ENCODE measurements at places on chromosomes 6 and 20. TPM values are rescaled to one million over a fixed set of nuclear protein-coding genes. Genes with fewer than 3 reads are reported as not detected.

- H3K27ac ChIP-seq: no peak overlapping the region
- no peaks in the 10 kb centered on the region for H3K36me3 ChIP-seq
- H3K27me3 ChIP-seq: peaks cover 2% of the 10 kb centered on the region
- no peaks in the 10 kb centered on the region for H3K4me1 ChIP-seq
Measured at GRCh38 chr6:136077834-136078576, 172.1 kb downstream of the MTFR2 start.

DNA sequence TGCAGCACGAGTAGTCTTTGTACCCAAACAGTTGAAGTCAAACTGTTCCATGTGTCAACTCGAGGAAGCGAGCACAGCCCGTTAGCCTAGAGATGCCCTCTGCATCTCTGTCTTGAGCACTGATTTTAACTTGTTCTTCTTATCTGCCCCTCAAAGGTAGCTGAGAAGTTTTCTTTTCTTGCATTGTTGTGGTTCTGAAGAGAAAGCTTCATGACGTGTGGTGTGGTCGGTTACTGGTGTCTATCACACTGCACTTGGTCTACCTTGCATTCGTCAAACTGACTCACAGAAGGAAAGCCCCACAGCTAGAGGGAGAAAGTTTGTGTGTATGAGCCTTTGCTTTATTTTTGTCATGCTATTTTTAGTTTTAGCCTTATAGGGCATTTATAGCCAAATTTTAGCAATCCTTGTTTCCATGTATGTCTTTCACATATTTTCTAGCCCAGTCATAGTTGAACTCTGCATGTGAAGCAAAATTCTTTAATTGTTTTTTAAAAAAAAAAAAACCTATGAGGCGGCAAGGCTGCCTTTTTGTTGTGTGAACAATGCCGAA, 115.1 kb downstream of the JAG1 start:
- H3K4me3 ChIP-seq: peak overlapping the region; percentile 7
- peaks cover 18% of the 10 kb centered on the region for H3K4me1 ChIP-seq
- peak overlapping the region; percentile 58 for H3K27ac ChIP-seq

DNA sequence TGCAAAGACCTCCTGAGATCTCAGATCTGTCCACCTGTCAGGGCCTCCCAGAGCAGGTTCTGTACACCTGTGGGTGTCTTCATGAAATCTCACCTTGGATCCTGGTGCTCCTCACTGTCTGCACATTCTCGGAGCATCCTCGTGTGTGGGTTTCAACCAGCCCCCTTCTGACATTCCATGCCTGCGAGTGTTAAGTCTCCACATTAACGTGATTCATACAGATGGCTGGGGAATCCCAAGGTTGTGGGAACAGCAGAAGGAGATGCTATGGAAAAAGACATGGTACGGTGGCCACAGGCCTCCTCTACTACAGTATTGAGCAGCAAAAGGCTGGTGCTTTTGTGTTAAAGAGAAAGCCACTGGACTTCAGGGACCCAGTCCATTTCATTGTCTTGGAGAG, 556.5 kb downstream of the DHX35 start:
- H3K27me3 ChIP-seq: peaks cover 7% of the 10 kb centered on the region
- H3K4me3 ChIP-seq: no peak overlapping the region
- no peaks in the 10 kb centered on the region for H3K4me1 ChIP-seq

DNA sequence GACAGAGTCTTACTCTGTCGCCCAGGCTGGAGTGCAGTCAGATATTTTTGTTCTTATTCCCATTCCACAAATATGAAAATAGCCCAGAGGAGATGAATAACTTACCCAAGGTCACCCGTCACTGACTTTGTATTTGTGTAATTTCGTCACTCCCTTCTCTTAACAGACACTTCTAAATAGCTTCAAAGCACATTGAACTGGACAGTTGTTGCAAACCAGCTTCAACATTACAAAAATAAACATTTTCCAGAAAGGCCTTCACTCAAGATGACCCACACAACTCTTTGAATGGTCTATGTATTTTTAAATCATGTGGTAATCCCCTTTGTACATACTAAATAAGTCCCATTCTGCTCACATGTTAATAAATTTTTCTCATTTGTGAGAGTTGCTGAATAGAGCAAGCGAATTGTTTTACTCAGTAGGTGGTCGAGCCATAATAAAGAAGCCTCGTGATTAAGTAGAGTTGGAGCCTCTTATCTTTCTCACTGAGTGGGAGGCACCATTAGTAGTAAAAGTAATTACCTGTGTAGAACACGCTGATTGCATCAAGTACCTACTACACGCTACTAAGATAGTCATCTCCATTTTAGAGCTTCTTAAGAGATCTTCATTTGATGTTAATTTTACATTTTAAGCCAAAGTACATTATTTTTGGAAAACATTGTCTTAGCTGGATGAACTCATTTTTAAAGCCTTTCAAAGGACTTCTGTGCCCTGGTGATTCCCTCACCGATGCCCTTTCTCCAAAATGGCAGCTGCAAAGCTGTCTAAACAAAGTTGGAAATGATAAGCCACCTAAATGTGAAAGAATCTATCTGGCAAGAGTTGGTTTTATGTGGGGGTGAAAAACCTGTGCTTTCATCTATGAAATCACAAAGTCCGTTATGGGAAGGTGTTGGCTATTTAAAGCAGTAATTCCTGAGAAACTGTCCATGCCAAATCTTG, 110.0 kb downstream of the TSHZ2 start:
- peaks cover 13% of the 10 kb centered on the region for H3K4me1 ChIP-seq
- no peak overlapping the region for H3K4me3 ChIP-seq
- H3K36me3 ChIP-seq: no peaks in the 10 kb centered on the region
- no peak for DNase-seq

DNA sequence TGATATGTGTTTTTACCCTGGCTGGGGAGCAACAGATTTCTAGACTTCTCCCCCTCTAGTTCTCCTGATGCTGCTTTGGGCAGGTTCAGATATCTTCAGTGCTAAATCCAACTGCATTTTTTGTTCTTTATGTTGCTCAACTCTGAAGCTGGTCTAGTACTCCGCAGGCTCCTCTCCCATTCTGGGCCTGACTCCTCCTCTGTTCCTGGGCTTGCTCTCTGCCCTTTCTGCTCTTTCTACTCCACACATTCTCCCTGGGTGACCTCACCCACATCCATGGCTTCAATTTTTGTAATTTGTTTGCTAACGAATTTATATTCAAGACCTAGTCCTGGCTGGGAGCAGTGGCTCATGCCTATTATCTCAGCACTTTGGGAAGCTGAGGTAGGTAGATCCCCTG, 6.4 kb downstream of the FYN start:
- peaks cover 97% of the 10 kb centered on the region for H3K4me1 ChIP-seq
- H3K36me3 ChIP-seq: no peaks in the 10 kb centered on the region
- no peak for DNase-seq
- H3K27me3 ChIP-seq: no peaks in the 10 kb centered on the region
- H3K27ac ChIP-seq: peak overlapping the region; percentile 60

- H3K27ac ChIP-seq: peak overlapping the region; percentile 4
- peaks cover 10% of the 10 kb centered on the region for H3K36me3 ChIP-seq
- H3K4me3 ChIP-seq: no peak overlapping the region
- H3K27me3 ChIP-seq: no peaks in the 10 kb centered on the region
Measured at GRCh38 chr6:135651964-135652755, 154.6 kb upstream of the AHI1 start.

DNA sequence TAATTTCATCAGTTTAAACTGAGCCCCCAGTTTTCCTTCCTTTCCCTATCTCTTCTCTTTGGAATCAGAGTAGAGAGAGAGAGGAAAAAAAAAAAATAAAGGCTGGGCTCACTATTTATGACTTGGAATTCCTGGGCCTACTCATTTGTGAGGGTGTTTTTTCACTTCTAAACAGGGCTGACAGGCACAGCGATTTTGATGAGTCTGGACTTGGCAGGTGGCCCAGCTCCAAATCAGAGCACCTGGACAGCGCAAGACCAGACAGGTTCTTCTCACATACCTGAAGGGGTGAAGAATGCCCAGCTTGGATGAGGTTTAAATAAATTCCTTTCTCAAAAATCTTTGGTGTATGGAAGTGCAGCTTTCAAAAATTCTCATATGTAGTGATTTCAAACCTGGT, 122.2 kb downstream of the KIF13A start:
- no peak for DNase-seq
- no peak overlapping the region for H3K4me3 ChIP-seq
- no peaks in the 10 kb centered on the region for H3K4me1 ChIP-seq
- no peaks in the 10 kb centered on the region for H3K36me3 ChIP-seq
- no peak overlapping the region for H3K27ac ChIP-seq

DNA sequence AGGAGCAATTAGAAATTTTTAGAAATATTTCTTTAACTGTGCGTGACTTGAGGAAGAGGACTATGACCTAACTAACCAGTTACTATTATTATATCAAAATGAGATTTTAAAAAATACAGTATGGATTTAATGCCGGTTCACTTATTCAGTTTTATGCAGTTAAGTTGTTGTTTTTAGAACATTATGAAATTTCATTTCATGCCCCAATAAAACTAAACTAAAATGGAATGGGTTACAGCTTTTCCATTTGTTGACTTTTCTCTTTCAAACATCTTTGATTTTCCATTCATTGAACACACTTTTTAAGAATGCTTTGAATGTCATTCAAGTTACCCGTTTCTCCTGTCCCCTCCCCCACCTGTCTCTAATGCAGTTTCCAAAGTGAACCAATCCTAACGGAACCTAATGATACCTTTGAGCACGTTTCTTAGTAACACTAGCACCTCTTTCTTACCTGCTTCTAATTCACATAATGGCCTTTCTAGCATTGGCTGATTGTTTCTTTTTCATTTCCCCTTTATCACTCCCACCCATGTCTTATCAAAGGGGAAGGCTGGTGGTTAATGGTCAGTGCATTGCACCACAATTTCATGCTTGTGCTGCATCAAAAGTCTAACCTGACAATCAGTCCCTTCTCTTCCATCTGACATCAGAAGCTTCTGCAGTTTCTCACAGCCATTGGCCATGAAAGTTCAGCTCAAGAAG, 262.2 kb upstream of the TAB2 start:
- no peak overlapping the region for H3K4me3 ChIP-seq
- H3K27ac ChIP-seq: no peak overlapping the region
- H3K36me3 ChIP-seq: no peaks in the 10 kb centered on the region
- no peak for DNase-seq
- H3K27me3 ChIP-seq: no peaks in the 10 kb centered on the region

GRCh38 chr20:64049060-64049877, at the start of gene SOX18:
Gene SOX18 (minus strand): TSS chr20:64049639. CDS start chr20:64049516, 123 bp downstream.
- H3K36me3 ChIP-seq: no peaks in the 10 kb centered on the region
- no peak for DNase-seq
- H3K4me3 ChIP-seq: peak within 1 kb of the TSS; percentile 68
- peaks cover 32% of the 10 kb centered on the region for H3K4me1 ChIP-seq
- peaks cover 8% of the 10 kb centered on the region for H3K27me3 ChIP-seq
- H3K27ac ChIP-seq: no peak within 1 kb of the TSS

DNA sequence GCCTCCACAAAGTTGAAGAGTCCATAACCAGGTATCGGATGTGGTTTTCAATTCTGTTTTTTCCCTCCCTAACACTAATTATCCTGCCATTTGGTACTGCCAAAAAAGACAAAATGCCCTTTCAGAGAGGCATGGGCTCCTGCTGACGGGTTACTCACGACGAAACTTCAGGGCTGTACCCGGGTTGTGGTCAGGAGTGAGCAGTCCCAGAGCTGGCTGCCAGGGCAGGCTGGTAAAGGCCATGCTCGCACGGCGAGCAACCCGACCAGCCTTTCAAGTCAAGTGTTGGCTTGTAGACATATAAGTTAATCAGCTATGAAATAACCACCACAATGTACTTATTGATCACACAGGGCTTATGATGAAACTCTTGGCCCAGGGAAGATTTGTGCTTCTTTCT, 152.5 kb downstream of the FOXC1 start:
- peaks cover 8% of the 10 kb centered on the region for H3K36me3 ChIP-seq
- no peak for DNase-seq
- H3K4me3 ChIP-seq: no peak overlapping the region
- no peaks in the 10 kb centered on the region for H3K27me3 ChIP-seq
- no peak overlapping the region for H3K27ac ChIP-seq

GRCh38 chr20:10090588-10091166, 55.9 kb downstream of the ANKEF1 start:
- DNase-seq: peak; percentile 63
- H3K4me1 ChIP-seq: no peaks in the 10 kb centered on the region
- no peaks in the 10 kb centered on the region for H3K36me3 ChIP-seq
- H3K4me3 ChIP-seq: no peak overlapping the region
- H3K27ac ChIP-seq: no peak overlapping the region
- H3K27me3 ChIP-seq: peaks cover 23% of the 10 kb centered on the region

GRCh38 chr20:17688965-17689364, 6.9 kb upstream of the RRBP1 start:
- H3K4me1 ChIP-seq: no peaks in the 10 kb centered on the region
- H3K27ac ChIP-seq: no peak overlapping the region

- no peak overlapping the region for H3K4me3 ChIP-seq
- peaks cover 28% of the 10 kb centered on the region for H3K4me1 ChIP-seq
Measured at GRCh38 chr20:47269309-47270165, 87.0 kb downstream of the ZMYND8 start.

DNA sequence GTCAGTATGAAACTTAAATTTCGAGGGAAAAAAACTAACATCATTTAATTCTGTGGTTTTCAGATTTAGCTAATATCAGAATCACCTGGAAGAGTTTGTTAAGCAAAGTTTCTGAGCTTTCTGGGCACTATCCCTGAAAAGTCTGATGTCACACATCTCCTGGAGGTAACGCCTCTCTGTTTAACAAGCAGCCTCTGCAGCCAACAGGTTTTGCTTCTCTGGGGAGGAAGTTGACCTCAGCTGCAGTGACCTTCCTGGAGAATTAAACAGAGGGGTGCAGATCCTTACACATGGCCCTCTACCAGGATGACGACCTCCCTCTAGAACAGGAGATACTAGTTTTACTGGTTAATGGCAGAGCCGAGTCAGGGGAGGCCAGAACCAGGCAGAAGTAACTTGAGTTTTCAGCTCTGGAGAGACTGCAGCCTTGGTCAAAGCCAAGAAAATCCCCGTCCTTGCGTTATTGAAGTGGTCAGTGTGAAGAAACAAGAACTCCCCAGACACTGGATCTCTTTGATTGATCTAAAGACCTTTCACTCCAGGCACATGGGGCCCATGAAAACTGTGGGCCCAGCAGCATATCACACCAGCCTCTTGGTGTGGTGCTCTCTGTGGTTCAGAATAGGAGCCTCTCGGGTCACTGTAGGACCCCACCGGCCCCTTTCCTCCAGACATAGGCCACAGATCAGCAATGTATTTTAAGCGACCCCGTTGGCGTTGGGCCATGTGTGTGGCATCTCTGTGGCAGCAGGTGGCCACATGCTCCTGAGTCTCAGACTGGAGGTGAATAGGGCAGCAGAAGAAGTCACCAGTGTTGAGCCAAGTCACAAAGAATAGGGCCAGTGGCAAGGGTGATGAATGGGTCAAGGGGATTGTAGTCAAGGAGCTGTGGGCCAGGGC, 33.4 kb upstream of the CCR6 start:
- no peaks in the 10 kb centered on the region for H3K27me3 ChIP-seq
- DNase-seq: no peak
- H3K4me1 ChIP-seq: peaks cover 45% of the 10 kb centered on the region
- peaks cover 12% of the 10 kb centered on the region for H3K36me3 ChIP-seq
- H3K4me3 ChIP-seq: no peak overlapping the region
- peak overlapping the region; percentile 40 for H3K27ac ChIP-seq

DNA sequence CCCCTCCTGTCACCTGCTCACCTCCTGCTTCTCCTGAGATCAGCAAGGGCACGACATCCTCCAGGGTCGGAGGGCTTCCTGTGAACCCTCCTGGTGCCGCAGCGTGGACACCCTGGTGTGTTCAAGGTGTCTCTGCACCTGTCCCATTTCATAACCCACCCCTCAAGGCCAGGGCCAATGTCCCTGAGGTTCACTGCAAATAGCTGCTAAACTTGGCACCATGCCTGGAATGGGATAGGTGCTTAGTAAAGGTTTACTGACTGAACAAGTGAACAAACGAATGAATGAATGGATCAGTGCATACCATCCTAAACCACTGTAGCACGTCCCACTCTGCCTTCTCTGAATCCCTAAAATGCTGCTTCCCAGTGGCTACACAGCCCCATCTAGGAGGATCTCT, 35.0 kb downstream of the SIRPA start:
- H3K36me3 ChIP-seq: no peaks in the 10 kb centered on the region
- no peak overlapping the region for H3K4me3 ChIP-seq
- no peaks in the 10 kb centered on the region for H3K4me1 ChIP-seq
- H3K27me3 ChIP-seq: peaks cover 69% of the 10 kb centered on the region

The VGLL2 gene
- not detected for total RNA-seq

The STX7 gene
- 29.2 TPM for total RNA-seq

Measured in naive thymus-derived CD8-positive, alpha-beta T cell (primary cell).